Caco-2 (cell line): ENCODE measurements at places on chromosomes 12 and 14.

- DNase-seq: no peak
Observed at GRCh38 chr12:104971306-104971705, 13.2 kb upstream of the SLC41A2 start.

DNA sequence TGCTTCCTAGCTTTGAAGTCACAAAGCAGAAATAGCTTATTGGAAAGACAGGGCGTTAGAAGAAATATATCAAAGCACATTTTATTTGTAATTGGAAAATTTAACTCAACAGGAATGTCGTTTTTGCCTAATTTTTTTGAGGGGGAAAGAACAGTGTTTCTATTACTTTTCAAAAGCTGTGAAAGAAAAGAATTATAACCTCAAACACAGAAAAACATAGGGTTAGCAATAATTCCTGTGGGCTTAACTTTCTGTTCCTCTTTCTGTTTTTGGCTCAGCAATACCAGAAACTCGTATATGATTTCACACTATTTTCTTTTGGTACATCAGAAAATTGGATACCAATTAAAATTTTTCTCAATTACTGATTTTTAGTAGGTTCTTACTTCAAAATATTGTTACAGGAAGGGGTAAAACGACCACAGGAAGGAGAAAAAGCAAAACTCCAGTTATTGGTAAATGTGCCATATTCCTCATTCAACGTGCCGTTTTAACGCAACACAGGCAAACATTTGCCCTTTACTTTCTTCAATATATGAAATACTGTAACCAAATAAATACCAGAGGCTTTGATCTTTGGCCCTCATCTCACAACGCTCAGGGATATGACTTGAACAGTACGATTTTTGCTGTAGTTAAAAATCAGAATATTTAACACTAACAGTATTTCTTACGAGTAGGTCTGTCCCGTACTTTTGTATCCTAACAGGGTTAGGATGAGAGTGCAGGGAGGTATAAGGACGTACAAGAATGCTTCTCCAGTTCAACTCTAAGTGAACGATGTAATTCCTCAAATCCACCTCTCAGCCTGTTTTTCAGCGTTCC is 1.3 kb upstream of the RNU6-7 start:
- no peak for DNase-seq

GRCh38 chr12:102728506-102729242 is 188.4 kb downstream of the PAH start:
- DNase-seq: no peak

DNA sequence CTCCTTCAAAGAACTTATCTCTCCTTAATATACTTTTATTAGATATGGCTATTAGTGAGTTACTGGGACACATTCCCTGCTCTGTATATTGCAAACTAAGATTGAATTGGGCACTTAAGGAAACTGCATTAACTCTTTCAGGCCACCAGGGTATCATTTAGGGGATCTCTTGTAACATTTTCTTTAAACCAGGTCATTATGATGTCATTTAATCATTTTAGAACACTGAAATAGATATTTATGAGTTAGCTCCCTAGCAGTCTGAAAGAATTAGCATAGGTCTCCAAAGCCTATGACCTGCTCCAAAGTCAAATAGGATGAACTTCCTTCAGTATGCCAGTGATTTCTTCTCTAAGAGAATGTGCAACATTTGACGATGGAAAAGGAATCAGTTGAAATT is 506.9 kb downstream of the FOXG1 start:
- DNase-seq: no peak

DNA sequence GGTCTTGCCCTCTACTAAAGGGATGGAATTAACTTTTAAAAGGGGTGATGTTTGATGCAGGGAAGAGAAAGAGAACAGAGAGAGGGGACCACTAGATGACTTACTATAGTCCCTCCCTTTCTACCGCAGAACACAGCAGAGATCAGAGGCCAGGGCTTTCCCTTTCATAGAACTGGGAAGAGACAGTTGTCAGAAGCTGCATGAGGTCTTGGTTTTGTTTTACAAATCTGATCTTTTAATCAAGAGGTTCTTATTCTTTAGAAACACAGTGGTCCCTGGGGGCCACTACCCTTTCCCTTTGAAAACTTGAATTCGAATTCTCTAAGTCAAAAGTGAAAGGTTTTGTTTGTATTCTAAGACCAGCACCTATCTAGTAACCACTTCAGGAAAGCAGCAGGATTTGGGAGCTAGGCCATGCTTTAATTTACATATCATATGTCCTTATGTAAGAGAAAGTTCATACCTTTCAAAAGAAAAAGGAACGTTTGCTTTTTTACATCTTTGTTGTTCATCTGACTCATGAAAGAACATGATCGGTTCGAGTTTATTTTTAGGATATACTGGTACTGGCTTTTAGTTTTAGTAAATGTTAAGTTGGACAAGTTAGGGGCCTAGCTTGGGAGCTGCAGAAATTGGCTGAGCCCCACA is 6.3 kb downstream of the FBXL14 start:
- DNase-seq: no peak

DNA sequence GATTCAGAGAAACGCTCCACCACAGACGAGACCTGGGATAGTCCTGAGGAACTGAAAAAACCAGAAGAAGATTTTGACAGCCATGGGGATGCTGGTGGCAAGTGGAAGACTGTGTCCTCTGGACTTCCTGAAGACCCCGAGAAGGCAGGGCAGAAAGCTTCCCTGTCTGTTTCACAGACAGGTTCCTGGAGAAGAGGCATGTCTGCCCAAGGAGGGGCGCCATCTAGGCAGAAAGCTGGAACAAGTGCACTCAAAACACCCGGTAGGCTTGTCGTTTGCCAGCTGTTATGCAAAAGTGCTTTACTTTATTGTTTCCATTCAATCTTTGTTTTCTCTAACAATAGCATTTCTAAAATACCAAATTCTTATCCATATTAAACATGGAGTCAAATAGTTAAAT is 287.3 kb downstream of the NAV3 start:
- peak; percentile 13 for DNase-seq

DNA sequence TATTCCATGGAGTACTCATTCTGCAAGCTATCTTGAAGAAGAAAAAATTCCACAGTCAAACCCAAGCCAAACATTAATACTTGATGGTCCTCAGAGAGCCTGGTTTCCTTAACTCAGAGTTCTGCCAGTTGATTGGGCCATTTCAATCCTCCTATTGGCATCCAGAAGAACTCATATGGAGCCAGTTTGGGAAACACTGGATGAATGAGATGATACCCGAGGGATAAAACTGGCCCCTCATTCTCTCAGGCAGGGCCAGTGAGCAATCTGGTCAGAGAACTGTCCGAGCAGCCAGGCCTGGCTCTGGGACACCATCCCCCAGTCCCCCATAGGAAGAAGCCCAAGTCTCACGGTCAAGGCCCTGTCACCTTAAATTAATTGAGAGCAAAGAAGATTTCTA is 48.8 kb downstream of the NUAK1 start:
- no peak for DNase-seq

GRCh38 chr14:74579447-74580274 is 32.4 kb downstream of the LTBP2 start:
- DNase-seq: no peak

GRCh38 chr14:98614741-98615140 is 657.3 kb downstream of the BCL11B start:
- DNase-seq: no peak

GRCh38 chr14:102548616-102549240 is 39.2 kb upstream of the ANKRD9 start:
- DNase-seq: no peak

GRCh38 chr14:34300882-34301734 is 160.9 kb downstream of the SPTSSA start:
- DNase-seq: no peak

- peak; percentile 67 for DNase-seq
Observed at GRCh38 chr14:104865631-104866441, 768 bp downstream of the CEP170B start.

GRCh38 chr12:132176920-132177551 is 32.8 kb downstream of the NOC4L start:
- DNase-seq: no peak

- no peak for DNase-seq
Observed at GRCh38 chr14:79186523-79186922, 1016.4 kb downstream of the NRXN3 start.

DNA sequence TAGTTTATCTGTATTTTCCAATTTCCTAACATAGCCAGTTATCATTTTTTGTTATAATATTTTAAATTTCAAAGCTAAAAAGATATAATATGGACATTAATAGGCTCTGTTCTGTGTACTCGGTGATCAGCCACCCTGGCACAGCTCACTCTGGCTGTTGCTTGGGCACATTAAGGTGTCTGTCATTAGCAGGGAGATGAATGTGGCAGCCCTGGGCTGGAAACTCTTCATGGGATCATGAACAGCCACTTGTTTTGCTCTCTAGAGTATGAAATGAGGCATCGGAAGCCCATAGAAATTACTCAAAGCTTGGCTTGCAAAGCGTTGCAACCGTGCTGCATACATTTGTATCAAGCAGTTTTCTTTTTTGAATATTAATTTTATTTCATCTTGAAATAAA is 233.2 kb downstream of the DACT1 start:
- DNase-seq: no peak

DNA sequence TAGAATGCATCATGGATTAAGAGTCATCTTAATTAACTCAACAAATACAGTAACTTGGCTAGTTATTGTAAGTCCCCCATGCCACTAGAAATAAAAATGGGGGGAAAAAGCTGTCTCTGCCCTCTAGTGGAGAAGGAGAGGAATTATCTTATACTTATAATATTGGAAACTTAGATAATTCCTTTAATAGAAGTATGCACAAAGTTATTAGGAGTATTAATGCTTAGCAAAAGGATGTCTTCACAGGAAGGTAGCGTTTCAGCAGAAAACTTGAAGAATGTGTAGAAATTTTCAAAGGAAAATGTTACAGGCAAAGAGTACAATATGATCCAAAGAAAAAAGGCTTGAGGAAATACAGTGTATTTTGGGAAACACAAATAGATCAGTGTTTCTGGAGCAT is 19.8 kb downstream of the OR5AU1 start:
- DNase-seq: no peak

DNA sequence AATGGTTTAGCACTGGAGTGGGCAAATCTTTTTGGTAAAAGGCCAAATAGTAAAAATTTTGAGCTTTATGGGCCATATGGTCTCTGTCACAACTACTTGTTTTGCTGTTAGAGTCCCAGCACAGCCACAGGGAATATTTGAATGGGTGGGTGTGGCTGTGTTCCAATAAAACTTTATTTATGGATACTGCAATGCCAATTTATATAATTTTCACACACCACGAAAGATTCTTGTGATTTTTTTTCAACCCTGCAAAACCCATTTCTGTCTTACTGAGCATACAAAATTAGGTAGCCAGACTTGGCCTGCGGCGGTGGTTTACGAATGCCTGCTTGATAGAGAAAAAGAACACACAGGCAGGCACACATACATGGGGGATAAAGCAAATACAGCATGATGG is 28.3 kb downstream of the TMEM120B start:
- DNase-seq: no peak

GRCh38 chr12:80943338-80943737 is 5.6 kb upstream of the LIN7A start:
- no peak for DNase-seq

DNA sequence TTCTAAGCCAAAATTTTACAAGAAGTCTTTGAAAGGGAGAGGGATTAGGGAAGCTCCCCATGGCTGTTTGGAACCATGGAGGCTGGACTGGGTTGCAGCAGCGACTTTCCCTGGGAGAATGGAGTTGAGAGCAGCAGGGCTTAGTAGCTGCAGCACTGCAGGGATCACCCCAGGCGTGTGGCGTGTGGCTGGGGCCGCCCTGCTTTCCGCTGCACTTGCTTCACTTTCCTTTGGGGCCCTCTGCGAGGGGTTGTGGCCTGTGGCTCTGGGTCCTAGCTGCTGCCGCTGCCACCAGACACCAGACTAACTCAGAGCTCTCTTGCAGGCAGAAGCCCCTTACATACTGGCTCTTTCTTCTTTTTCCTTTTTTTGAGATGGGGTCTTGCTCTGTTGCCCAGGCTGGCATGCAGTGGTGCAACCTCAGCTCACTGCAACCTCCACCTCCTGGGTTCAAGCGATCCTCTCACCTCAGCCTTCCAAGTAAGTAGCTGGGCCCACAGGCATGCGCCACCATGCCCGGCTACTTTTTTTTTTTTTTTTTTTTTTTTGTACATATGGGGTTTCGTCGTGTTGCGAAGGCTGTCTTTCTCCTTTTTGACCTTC is 25.4 kb downstream of the CCDC62 start:
- DNase-seq: no peak

- DNase-seq: peak; percentile 85
Observed at GRCh38 chr14:99682809-99683618, 1.1 kb upstream of the CYP46A1 start.

- no peak for DNase-seq
Observed at GRCh38 chr12:65670775-65671174, 153.5 kb upstream of the HMGA2 start.

- peak; percentile 34 for DNase-seq
Observed at GRCh38 chr12:4133636-4134447, 139.7 kb upstream of the CCND2 start.

DNA sequence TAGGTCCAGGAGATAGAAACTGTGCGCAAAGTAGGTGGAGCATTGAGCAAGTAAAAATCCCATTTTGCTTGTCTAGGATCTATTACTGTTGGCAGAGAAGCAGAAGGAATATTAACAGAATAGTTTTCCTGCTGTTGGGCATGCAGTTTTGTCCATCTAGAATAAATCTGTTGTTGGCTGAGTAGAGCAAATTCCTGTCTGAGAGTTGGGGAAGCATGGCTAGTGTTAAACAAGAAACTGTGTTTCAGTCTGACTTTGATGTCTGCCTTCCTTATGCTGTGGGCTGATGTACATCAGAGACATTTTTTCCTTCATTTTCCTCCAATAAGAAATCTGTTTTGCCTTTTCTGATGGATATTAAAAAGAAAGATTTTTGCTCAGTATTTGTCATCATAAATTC is 98.2 kb downstream of the RAD52 start:
- no peak for DNase-seq

DNA sequence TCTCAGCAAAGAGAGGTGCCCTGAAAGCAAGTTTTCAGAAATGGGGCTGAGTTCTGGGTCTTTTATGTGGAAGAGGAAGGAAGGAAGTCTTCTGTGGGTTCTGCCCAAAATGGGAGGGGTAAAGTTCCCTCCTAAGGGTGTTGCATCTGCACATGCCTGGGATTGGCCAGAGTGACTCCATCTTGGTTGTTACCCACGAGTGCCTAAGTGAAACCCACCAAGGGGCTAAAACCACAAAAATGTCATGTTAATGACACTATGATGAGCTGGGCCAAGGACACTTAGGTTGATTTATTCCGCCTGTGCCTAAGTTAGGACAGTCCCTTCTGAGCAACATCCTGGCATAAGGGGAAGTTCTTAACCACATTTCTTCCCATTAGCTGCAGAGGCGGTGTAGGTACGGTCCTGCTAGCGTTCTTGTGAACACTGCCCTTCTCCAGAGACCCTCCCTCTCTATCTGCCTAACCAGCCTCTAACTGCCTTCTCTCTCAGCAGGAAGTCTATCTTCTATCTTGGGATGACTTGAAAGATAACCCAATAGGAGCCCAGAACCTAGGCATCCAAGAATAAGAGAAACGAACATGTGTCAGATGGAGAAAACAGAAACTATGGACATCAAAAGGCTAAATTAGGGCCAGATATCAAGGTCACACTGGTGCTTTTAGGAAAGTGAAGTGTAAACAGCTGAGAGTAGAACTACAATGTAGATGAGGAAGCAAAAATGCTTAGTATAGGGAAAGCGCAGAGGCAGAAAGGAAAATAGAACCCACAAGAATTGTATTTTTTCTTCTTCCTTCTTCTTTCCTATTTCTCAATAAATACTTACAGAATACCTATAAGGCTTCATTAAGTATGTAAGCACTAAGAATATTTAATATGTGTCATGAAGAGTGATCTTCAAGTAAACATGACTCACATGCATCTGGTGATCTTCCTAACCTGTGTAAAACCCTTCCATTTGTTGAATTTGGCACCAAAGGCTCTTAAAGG is 104.2 kb upstream of the AMN1 start:
- no peak for DNase-seq

- DNase-seq: peak; percentile 60
Observed at GRCh38 chr14:21748869-21749303, 75.3 kb upstream of the OR4E1 start.
